Sigmoid colon (tissue), 7 donors: ENCODE measurements at places on chromosomes 4 and X. TPM values are rescaled to one million over a fixed set of nuclear protein-coding genes. Genes with fewer than 3 reads are reported as not detected.

DNA sequence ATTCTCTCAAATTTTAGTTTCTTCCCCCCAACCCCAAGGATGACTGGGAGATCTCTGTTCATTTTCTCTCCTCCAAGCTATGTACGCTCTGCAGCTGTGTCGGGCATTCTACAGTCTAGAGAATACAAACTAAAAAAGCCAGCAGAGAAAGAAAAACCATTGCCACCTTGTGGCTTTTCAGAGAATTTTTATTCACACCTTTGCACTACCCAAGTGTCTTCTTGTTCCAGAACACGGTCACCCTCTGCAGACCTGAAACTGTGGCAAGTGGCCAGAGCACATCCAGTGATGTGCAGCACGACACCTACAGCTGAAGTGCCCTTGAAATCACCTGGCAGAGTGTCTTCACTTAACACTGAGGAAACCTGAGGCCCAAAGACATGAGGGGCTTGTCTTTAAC, 68.6 kb downstream of the CHST7 start:
- DNase-seq, result no peak

DNA sequence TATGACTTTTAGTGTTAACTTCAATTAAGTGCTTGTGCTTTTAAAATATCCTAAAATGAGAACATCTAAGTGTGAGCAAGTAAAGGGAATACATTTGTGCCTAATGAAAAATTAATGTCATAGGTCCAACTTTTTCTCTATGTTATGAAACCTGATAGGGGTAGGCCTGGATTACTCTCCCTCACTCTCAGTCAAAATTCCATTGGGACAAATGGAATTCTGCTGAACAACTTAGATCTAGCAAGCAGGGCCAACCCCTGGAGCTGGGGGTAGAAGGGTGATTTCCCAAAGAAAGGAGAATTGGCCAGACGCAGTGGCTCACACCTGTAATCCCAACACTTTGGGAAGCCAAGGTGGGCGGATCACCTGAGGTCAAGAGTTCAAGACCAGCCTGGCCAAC, 67.4 kb downstream of the EDNRA start:
- no peak for DNase-seq

- DNase-seq, result no peak
Observed at GRCh38 chr4:89823416-89823815, 13.5 kb downstream of the SNCA start.

- no peak for DNase-seq
Observed at GRCh38 chr4:159655547-159655946, 552.7 kb downstream of the RAPGEF2 start.

GRCh38 chrX:106331606-106332005, 163.5 kb downstream of the PWWP3B start:
- DNase-seq, result no peak

DNA sequence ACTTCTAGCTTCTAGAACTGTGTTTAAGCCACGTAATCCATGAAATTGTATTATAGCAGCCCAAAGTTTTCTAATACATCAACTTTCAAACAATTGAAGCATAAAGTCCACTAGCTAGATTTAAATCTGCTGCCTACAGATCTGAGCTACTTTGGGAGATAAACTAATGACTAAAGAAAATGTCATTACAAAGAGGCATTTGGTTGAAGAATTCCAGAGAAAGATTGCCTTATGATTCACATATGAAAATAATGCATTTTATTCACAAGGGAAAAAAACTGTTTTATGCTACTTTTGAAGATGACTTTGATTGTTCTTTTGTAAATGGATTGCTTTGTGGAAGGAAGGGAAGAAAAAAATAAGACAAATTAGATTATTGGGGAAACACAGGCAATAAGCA, 124.1 kb upstream of the SLIT2 start:
- no peak for DNase-seq

GRCh38 chr4:98536631-98537030, 121.8 kb downstream of the TSPAN5 start:
- DNase-seq, result no peak

DNA sequence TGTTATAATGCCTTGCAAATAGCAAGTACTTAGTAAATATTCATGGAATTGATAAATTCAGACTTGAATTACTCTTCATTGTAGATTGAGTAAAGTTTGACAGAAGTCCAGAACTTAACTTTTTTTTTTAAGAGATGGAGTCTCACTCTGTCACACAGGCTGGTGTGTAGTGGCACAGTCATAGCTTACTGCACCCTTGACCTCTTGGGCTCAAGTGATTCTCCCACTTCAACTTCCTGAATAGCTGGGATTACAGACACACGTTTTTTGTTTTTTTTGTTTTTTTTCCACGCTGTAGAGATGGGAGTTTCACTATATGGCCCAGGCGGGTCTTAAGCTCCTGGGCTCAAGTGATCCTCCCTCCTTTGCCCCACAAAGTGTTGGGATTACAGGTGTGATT, 32.1 kb downstream of the UBE2K start:
- DNase-seq, result no peak

GRCh38 chrX:109839694-109840567, 106.9 kb upstream of the ACSL4 start:
- DNase-seq, result peak; percentile 64

DNA sequence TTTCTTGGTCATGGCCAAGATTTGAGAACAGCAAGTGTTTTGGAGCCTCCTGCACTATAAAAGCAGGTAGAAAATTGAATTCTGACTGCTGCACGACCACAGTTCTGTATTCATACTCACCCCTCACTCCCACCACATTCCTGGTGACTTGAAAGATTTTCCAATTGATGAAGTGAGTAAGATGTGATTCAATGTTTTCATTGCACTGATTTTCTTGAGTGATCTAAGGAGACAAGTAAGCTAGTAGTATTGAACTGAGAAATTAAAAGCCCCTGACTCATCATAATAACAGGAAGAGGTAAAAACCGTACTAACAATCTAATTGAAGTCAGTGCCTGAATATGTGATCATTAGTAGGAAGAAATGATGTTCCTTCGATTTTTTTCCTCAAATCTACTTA, 6.1 kb upstream of the SEC24D start:
- no peak for DNase-seq

DNA sequence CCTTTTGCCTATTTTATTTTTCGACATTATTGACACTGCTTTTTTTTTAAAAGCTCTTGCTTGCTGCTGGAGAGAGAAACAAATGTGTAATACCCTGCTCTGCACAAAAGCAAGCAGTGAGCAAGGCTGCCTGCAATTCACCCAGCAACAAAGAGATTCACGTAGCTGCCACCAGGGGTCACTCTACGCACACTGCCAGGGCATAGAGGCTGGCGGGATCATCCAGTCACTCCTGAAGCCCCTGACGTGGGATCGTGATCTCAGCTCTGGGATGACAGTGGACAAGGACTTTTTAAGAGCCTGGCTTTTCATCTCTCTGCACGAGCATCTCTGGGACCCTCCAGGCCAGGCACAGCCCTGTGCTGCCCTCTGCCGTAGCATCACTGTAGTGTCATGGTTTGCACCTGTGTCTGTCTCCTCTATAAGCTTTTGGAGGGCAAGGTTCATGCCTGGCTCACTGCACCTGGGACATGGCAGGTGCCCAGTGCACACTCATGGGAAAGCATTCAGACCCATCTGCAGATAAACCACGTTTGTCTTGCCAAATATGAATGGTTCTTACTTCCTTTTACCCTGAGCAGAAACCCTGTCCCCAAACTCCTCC, 19.8 kb downstream of the C4orf50 start:
- DNase-seq, result peak; percentile 68

The RASSF6 gene
- total RNA-seq, result 0.36 TPM

The NDST3 gene
- total RNA-seq, result not detected

The TCEAL2 gene
- total RNA-seq, result 27.5 TPM

The AMBN gene
- not detected for total RNA-seq

The FMR1NB gene
- total RNA-seq, result not detected
